WTC11 (cell line): ENCODE measurements at places on chromosomes 6 and 20. TPM values are rescaled to one million over a fixed set of nuclear protein-coding genes. Genes with fewer than 3 reads are reported as not detected.

- no peak for DNase-seq
Measured at GRCh38 chr6:6509284-6509683, 79.2 kb upstream of the LY86 start.

- DNase-seq, result no peak
Measured at GRCh38 chr20:750801-751200, 17.5 kb downstream of the SLC52A3 start.

GRCh38 chr6:18268066-18268465, 3.7 kb upstream of the DEK start:
- no peak for DNase-seq

DNA sequence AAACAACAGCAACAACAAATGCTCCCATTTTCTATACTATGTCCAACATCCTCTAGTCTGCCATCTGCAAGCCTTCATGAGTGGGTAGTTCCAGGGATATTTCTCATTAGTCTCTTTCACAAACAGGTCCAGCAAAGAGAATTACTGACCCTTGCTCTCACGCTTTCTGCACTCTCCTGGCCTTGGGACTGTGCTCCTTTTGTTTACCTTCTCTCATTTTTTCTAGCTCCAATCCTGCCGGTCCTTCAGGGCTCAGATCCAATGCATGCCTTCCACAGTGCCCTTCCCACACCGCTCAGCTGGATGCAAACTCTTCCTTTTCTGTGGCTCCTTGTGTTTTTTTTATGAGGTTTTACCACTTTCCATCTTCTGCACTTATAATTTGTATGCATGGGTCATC, 47.2 kb downstream of the ADTRP start:
- no peak for DNase-seq

- no peak for DNase-seq
Measured at GRCh38 chr6:25717866-25718740, 36.4 kb upstream of the SLC17A4 start.

- DNase-seq, result no peak
Measured at GRCh38 chr6:10759312-10759839, 11.8 kb downstream of the TMEM14B start.

- no peak for DNase-seq
Measured at GRCh38 chr20:53692465-53693067, 98.9 kb upstream of the ZNF217 start.

- no peak for DNase-seq
Measured at GRCh38 chr6:11911538-11911937, 100.6 kb upstream of the HIVEP1 start.

DNA sequence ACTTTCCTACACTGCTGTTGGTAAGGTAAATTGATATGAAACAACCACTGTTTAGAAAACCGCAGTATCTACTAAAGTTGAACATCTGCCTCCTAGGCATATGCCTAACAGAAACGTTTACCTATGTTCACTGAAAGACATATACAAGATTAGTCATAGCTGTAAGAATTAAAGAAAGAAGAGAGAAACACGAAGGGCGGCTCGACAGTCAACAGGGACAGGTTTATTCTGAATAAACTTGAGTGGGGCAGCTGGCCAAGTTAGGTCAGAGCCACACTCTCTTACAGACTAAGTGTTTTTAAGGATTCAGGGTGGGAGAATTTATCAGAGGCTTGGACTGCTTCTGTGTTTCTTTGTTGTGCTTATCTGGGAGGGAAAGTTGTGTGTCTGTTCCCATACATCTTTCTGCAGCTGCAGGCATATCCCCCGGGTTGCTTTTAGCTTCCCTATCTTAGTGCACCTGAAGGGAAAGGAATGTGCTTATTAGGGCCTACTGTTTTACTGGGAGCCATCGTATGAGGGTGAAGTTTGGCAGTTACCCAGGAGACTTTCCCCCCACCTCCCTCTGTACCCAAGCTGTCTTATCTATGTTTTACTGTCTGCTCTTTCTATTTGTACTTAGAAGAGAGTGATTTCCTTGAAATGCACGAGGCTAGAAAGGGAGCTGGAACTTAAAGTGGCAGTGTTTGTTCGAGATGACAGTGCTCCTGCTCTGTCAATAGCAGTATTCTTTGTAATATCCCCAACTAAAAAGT, 20.4 kb downstream of the PROCR start:
- DNase-seq, result no peak

- no peak for DNase-seq
Measured at GRCh38 chr6:26197933-26198721, 110.9 kb downstream of the HFE start.

GRCh38 chr6:127026247-127026646, 92.2 kb upstream of the RSPO3 start:
- DNase-seq, result no peak

GRCh38 chr6:111015389-111016124, 33.7 kb downstream of the RPF2 start:
- no peak for DNase-seq

- peak; percentile 64 for DNase-seq
Measured at GRCh38 chr6:84768442-84769174, 4.2 kb upstream of the TBX18 start.

GRCh38 chr20:8209061-8209460, 77.0 kb downstream of the PLCB1 start:
- no peak for DNase-seq

- no peak for DNase-seq
Measured at GRCh38 chr6:52420668-52421358, 671 bp downstream of the EFHC1 start.

BTN1A1 gene
- 0.14 to 0.15 TPM in 2 of 3 replicates, not detected in the other for total RNA-seq

LTA gene
- total RNA-seq, result 0.46 to 1.2 TPM (median 0.87 TPM) in 3 replicates

B3GAT2 gene
- 0.70 to 0.85 TPM (median 0.71 TPM) in 3 replicates for total RNA-seq

C6orf52 gene
- 0.42 to 1.8 TPM (median 0.50 TPM) in 3 replicates for total RNA-seq

BNIP5 gene
- total RNA-seq, result 0.05 TPM in 1 of 3 replicates, not detected in the others

TDRD6 gene
- total RNA-seq, result 0.04 to 0.07 TPM in 2 of 3 replicates, not detected in the other

CLPSL2 gene
- total RNA-seq, result 2.8 to 6.2 TPM (median 3.4 TPM) in 3 replicates

VWA7 gene
- total RNA-seq, result 1.2 to 1.8 TPM (median 1.4 TPM) in 3 replicates
